Left lung (tissue), 14 donors: ENCODE measurements at places on chromosomes 16 and 17.

DNA sequence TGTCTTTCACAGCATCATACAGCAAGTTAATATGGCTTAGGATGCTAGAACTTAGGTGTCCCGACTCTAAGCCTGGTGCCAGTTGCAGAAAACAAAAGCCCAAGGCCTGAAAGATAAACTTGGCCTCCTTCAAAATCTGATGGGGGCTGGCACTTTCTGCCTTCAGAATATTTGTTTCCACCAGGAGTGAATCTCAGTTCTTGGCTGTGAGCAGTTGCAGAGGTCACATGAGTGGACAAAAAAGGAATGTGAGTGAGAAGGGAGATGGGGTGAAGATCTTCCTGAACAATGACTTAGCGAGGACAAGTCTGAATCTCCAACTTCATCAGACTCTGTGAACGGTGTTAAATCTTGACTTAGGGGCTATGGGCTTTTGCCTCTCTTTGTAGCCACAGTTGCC lies 46.6 kb downstream of the HOXB1 start:
- DNase-seq, result no peak

DNA sequence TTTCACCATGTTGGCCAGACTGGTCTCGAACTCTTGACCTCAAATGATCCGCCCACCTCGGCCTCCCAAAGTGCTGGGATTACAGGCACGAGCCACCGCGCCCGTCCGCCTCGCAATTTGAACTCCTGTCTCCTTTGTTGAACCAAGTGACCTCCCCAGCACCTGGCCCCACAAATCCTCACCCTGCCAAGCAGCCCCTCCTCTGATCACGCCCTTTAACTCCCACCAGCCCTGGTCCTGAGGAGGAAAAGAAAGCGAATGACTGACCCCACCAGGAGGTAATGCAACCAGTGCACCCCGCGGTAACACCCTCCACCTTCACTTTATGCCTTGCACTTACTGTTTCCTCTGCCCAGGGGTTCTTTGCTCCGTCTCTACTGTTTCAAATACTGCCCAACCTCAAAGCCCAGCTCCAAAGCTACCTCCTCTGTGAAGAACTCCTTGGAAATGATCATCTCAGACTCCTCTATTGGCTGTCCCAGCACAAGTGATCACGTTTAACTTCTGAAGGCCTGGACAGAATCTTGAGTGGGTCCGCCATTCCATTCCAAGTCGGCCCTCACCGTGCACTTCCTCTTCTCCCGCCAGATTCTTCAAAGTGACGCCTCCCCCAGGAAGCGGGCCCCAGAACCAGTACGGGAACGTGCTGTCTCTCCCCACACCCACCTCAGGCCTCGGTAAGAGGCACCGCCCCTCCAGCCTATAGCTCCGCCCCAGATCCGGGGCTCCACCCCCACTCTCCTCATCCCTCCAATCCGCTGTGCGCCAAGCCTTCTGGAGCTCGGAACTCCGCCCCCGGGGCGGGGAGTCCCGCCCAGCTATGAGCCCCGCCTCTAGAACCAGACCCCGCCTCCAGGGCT lies 4.4 kb downstream of the CD19 start:
- DNase-seq, result peak; percentile 89

DNA sequence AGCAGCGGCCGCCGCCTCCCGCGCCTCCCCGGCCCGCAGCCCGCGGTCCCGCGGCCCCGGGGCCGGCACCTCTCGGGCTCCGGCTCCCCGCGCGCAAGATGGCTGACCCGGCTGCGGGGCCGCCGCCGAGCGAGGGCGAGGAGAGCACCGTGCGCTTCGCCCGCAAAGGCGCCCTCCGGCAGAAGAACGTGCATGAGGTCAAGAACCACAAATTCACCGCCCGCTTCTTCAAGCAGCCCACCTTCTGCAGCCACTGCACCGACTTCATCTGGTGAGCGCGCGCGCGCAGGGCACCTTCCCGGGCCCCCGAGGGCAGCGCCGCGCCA lies 258 bp downstream of the PRKCB start:
- DNase-seq, result no peak

DNA sequence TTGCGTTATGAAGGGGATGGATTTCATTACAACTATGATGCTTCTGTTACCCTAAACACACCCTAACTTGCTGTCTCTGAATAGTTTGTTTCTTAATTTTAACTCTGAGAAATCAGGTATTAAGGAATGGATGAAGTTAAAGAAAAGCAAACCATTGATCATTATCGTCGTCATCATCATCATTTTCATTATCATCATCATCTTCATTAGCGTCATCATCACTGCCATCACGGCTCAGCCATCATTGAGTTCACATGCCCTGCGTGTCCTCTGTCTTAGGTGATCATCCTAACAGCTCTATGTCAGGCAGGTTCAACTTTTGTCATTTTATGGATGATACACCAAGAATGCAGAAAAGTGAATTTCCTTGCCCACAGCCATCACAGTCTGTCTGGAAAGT lies 477.5 kb upstream of the EEF2KMT start:
- DNase-seq, result no peak
